ENCODE measurements at places on chromosomes 6 and 20.

- no peak for DNase-seq
These were observed 174.0 kb upstream of the FBXL4 start for GRCh38 chr6:99121748-99122147.

DNA sequence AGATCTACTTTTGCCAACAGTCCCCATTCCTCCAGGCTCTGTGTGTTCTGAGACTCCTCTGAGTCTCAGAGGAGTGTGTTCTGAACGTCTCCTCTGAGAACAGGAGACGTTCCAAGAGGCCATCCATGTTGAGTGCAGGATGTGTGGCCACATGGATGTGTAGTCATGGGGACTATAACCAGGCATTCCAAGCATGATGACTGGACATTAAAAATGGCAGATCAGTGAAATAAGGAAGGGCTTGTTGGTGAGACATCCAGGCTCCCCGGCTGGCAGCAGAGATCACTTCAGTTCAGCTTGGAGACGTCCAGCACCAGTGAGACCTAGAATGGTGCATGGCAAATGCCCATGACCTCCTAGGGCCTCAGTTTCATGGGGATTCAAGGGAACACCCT lies 34.3 kb upstream of the POU5F1 start:
- no peak for DNase-seq

- no peak for DNase-seq
These were observed 193.4 kb upstream of the PRDM1 start for GRCh38 chr6:105892577-105893262.

DNA sequence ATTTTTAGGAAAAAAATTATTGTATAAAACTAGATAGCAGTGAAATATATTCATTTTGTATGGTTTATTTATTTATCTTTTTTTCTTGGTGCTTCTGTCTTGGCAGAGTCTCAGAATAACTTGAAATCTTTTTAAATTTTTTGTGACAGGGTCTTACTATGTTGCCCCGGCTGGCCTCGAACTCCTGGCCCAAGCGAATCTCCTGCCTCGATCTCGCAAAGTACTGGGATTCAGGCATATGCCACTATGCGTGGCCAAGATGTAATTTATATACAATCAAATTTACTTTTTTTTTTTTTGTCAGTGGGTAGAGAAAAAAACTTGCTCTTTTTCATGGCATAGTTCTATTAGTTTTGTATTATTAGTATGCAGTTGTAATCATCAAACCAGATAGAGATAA lies 13.7 kb downstream of the CBFA2T2 start:
- no peak for DNase-seq

DNA sequence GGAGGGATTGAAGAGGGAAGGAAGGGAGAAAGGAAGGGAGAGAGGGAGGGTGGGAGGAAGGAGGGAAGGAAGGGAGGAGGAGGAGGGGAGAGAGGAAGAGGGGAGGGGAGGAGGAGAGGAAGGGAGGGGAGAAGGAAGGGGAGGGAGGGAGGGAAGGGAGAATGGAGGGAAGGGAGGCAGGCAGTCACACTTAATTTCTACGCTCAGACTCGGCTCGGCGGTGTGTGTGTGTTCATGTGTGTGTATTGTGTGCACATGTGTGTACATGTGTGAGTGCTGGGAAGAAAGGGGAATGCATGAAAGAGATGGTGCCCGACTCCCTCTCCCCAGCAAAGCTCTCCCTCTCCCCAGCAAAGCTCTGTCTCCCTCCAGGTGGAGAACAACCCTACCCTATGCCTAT lies 79.1 kb upstream of the AFDN start:
- no peak for DNase-seq

DNA sequence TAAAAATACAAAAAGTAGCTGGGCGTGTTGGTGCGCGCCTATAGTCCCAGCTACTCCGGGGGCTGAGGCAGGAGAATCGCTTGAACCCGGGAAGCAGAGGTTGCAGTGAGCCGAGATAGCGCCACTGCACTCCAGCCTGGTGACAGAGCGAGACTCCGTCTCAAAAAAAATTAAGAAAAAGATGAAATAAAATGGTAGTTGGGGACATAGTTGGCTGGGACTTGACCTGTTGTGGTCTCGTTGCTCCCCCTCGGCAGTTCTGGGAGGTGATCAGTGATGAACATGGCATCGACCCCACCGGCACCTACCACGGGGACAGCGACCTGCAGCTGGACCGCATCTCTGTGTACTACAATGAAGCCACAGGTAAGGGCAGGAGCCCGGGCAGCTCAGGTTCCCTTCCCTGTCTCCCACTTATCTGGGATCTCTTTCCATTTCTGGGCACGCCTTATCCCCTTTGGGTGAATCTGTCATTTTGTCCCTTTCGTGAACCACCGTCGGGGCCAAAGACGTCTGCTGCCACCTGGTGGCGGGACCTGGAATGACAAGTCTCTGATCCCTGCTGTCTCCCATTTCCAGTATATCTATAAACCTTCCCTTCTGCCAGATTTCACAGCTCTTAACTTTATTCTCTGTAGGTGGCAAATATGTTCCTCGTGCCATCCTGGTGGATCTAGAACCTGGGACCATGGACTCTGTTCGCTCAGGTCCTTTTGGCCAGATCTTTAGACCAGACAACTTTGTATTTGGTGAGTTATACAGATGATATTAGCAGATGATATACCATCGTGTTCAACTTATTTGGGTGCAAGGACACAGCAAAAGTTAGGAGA lies 2.3 kb downstream of the TUBB start:
- peak; percentile 87 for DNase-seq

- peak; percentile 64 for DNase-seq
These were observed 114.5 kb downstream of the FYN start for GRCh38 chr6:111758608-111759329.

GRCh38 chr6:135286962-135287538 lies 105.9 kb downstream of the MYB start:
- no peak for DNase-seq

DNA sequence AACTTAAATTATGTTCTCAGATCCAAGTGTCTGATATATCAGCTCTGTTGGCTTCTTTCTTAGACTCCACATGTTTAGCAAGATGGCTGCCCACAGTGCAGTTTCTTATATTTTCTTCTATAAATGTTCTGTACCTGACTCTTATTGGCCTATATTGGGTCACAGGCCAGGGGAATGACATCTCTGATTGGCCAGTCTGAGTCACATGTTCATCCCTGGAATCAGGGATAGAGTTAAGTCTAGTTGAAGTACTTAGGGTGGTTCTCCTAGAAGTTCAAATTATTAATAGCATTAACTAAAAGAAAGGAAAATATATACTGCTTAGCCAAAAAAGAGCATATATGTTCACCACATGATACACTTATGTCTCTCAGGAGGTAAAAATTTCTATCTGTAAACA lies 105.3 kb upstream of the SLC22A16 start:
- DNase-seq, result no peak

DNA sequence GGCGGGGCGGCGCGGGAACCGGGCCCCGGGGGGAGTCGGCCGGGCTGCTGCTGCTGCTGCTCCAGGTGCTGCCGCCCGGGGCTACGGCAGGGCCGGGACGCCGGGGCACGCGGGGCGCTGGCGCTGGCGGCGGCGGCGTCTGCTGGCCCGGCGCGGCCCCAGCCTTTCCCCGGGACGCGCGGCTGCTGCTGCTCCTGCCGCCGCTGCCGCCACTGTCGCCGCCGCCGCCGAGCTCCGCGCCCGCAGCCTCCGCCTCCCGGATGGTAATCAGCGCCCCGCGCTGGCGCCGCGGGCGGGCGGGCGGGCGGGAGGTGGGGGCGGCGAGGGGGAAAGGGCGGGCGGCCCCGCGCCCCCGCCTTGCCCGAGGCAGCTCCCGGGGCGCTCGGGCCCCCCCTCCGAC lies 306 bp downstream of the EBF4 start:
- DNase-seq, result no peak

DNA sequence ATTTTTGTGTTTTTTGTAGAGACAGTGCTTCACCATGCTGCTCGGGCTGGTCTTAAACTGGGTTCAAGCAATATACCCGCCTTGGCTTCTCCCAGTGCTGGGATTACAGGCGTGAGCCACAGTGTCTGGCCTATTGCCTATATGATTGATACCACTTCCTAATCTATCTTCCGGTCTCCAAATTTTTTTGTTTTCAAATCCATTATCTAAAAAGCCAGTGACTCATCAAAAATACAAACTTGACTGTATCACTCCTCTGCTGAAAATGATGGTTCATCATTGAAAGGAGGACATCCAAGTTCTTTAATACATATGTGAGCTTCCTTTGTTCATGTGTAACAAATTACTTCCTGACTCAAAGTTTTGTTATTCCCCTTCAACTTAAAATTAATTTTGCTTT lies 35.5 kb downstream of the FAM8A1 start:
- no peak for DNase-seq

DNA sequence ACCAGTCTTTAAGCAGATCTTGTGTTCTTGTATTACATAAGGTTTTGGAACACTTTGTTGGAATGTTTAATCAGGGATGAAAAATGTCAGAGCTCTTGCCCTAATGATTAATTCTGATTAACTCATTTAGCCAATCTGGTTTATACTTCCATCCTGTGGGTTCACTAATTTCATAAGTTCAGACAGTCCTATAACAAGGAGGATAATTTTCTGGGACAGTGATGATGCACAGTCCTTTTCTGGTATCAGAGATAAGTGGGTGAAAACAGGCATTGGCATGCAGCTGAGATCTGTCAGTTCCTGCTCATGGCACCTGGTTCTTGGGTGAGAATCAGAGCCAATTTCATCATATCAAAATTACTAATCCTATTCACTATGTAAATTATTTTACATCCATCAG lies 125.0 kb upstream of the LAMA2 start:
- DNase-seq, result no peak

- no peak for DNase-seq
These were observed 419.4 kb downstream of the C6orf118 start for GRCh38 chr6:164889980-164890379.

GRCh38 chr6:31474871-31475286 lies 23.1 kb upstream of the MICB start:
- DNase-seq, result no peak

DNA sequence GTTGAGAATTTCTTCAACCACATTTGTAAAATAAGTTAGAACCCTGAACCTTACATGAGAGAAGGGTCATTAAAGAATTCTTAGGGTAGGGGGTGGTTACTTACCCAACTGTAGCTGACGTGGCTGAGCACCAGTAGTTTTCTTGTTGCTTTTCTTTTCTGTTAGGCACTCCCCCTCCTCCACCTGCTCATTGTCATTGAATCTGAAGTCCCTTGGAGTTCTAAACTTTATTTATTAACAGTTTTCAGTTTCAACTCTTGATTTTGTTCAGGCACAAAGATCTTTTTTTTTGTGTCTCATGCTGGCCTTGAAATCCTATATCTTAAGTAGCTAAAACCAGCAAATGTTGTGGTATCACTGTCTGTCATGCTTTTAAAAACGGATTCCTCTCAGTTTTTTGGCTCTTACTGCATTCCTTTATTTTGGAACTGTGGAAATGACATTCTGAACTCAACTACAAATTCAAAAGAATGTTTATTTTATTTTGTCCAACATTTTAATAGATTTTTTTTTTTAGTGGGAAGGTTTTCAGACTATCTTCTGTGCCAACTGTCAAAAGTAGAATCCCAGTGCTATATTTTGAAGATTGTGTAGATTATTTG lies 465.2 kb downstream of the PHF3 start:
- no peak for DNase-seq

GRCh38 chr6:18497006-18497405 lies 109.9 kb downstream of the RNF144B start:
- no peak for DNase-seq

GRCh38 chr6:170178561-170179477 lies 112.1 kb downstream of the DLL1 start:
- no peak for DNase-seq

- no peak for DNase-seq
These were observed 861.1 kb downstream of the DHX35 start for GRCh38 chr20:39823224-39823623.

DNA sequence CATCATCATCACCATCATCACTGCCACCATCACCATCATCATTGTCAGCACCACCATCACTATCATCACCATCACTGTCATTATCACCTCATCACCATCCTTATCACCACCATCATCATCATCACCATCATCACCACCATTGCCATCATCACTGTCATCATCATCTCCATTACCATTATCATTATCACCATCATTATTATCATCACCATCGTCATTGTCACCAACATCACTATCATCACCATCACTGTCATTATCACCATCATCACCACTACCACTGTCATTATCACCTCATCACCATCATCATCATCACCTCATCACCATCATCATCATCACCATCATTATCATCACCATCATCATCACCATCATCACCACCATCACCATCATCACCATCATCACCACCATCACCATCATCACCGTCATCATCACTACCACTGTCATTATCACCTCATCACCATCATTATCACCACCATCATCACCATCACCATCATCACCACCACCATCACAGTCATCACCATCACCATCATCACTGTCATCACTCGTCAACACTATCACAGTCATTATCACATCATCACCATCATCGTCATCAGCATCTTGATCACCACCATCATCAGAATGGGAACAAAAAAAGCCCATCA lies 191.1 kb downstream of the TTLL2 start:
- DNase-seq, result no peak

GRCh38 chr6:128161839-128162238 lies 261.0 kb upstream of the THEMIS start:
- no peak for DNase-seq

- DNase-seq, result no peak
These were observed 930.6 kb downstream of the KIF16B start for GRCh38 chr20:15642676-15643075.

- no peak for DNase-seq
These were observed 16.7 kb upstream of the PDYN start for GRCh38 chr20:2010533-2010932.

DNA sequence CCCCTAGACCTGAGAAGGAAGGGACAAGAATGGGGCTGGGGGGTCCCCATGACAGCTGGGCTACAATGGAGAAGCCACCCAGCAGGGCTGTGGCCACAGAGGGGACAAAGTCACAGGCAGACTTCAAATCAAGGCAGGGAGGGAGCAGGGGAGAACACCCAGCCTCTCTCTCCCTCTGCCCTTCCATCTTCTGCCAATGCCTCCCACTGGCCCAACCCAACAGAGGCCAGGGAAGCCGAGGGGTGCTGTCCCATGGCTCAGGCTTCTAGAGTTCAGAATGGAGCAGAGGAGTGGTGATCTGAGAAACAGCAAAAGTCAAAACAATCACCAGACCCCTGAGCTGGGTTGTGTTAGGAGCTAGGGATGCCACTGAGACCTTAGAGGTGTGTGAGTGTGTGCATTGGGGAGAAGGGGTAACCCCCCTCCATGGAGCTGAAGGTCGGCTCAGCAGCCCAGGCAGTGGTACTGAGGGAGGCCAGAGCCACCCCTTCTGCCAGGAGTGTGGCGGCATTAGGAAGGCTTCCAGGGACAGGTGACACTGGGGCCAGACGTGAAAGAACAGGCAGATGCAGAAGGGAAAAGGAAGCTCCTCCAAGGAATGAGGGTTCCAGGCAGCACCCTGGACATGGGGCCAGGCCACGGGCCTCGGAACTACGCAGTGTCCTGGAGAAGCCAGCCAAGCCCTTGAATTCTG lies 12.0 kb downstream of the GLP1R start:
- DNase-seq, result no peak

Data from CD4-positive, alpha-beta T cell treated with Interleukin-12 subunit alpha and Interleukin-12 subunit beta, for 1 hour (primary cell).